ENCODE measurements at places on chromosomes 1 and 21.
A peak's percentile ranks its signal among the peaks of the same experiment; 100 is the strongest.

- H3K4me1 ChIP-seq, result no peaks in the 10 kb centered on the region
- no peaks in the 10 kb centered on the region for H3K36me3 ChIP-seq
- peaks cover 65% of the 10 kb centered on the region for H3K27me3 ChIP-seq
- no peak for DNase-seq
- H3K27ac ChIP-seq, result no peak overlapping the region
These were observed 89.2 kb upstream of the IGSF21 start for GRCh38 chr1:18018366-18018765.

DNA sequence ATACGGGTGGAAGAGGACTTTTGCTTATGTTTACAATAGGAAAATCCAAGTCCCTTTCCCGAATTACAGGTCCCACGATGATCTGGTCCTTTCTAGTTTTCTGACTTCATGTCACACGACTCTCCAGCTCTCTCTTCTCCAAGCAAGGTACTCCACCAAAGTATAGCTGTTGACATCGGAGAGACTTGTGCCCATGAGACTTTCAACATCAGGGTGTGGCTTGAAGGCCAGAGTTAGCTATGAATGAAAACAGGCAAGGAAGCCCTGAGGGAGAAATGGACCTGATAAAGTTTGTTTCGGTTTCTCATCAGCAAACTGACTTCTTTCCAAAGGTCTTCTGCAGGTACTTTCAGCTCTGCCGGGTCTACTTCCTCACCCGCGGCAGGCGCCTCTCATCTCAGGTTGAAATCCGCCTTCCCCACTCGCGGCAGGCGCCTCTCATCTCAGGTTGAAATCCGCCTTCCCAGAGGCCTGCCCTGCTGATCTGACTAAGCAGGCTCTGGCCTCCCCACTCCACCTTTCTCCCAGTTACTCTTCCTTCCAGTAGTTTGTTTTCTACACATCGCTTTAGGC is 2.1 kb upstream of the PER3 start:
- DNase-seq, result no peak
- peaks cover 48% of the 10 kb centered on the region for H3K4me1 ChIP-seq
- peaks cover 48% of the 10 kb centered on the region for H3K36me3 ChIP-seq
- no peaks in the 10 kb centered on the region for H3K27me3 ChIP-seq
- peak overlapping the region; percentile 41 for H3K27ac ChIP-seq
- H3K4me3 ChIP-seq, result no peak overlapping the region

GRCh38 chr1:213327017-213327667 is 276.1 kb downstream of the RPS6KC1 start:
- peaks cover 10% of the 10 kb centered on the region for H3K4me1 ChIP-seq
- no peak overlapping the region for H3K4me3 ChIP-seq
- no peak overlapping the region for H3K27ac ChIP-seq
- DNase-seq, result no peak
- no peaks in the 10 kb centered on the region for H3K27me3 ChIP-seq

DNA sequence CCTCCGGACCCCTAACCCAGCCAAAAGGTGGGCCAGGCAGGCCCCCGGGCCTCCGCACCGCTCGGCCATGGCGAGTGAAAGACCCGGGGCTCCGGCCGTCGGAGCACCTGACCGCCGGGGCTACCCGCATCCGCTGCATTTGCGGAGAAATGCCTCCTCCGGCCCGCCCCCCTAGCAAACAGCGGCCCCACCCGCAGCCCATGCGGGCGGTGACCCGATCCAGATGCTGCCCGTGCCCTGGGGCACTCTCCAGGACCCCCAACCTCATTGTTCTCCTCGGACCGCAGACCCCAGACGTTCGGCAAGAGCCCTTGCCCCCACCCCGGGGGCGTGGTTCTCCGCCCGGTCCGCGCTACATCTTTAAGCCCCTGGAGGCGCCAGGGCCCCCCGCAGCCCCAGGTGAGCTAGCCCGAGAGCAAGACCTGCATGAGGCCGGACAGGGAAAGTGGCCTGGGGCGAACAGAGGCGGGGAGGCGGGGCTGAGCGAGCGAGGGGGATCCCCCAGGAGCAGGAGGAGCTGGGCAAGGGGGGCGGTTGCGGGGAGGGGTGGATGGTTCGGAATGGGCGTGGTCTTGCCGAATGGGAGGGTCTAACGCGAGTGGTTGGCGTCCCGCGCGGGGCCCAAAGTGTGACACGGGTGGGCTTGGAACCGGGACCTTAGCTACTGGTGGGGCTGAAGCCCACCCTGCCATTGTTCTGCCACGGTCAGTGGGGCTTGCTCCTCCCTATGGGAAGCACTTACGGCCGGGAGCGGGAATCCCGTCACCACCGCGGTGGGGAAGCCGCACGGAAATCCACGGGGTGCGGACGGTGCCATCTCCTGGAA is 6.3 kb upstream of the CRYBG2 start:
- H3K27ac ChIP-seq, result no peak overlapping the region
- DNase-seq, result no peak
- H3K36me3 ChIP-seq, result no peaks in the 10 kb centered on the region
- H3K4me3 ChIP-seq, result peak overlapping the region; percentile 39
- peaks cover 53% of the 10 kb centered on the region for H3K27me3 ChIP-seq
- peaks cover 51% of the 10 kb centered on the region for H3K4me1 ChIP-seq

DNA sequence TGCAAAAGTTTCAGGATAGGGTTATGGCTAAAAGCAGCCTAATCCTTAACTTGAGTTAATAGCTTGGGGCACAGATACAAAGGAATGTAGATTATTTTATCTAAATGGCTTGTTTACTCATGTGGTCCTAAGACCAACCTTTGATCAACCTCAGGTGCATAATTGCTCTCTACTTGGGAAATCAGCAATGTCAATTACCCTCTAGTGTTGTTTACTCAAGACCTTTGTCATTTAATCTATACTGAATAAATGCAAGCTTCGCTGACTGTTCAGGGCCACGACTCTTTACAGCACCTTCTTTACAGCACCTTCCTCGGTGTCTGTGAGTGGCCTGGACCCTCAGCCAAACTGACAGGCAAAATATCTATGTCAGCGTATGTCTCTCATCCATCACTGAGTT is 217.5 kb upstream of the MAP1LC3C start:
- no peaks in the 10 kb centered on the region for H3K36me3 ChIP-seq
- no peak overlapping the region for H3K4me3 ChIP-seq
- no peak overlapping the region for H3K27ac ChIP-seq

- H3K4me1 ChIP-seq, result peaks cover 32% of the 10 kb centered on the region
- H3K4me3 ChIP-seq, result no peak overlapping the region
- H3K27ac ChIP-seq, result no peak overlapping the region
These were observed 22.2 kb downstream of the C1orf21 start for GRCh38 chr1:184409011-184409410.

GRCh38 chr21:36915014-36915695 is 51.3 kb downstream of the HLCS start:
- H3K4me3 ChIP-seq, result no peak overlapping the region
- no peak for DNase-seq
- H3K4me1 ChIP-seq, result peaks cover 8% of the 10 kb centered on the region
- H3K27me3 ChIP-seq, result no peaks in the 10 kb centered on the region

DNA sequence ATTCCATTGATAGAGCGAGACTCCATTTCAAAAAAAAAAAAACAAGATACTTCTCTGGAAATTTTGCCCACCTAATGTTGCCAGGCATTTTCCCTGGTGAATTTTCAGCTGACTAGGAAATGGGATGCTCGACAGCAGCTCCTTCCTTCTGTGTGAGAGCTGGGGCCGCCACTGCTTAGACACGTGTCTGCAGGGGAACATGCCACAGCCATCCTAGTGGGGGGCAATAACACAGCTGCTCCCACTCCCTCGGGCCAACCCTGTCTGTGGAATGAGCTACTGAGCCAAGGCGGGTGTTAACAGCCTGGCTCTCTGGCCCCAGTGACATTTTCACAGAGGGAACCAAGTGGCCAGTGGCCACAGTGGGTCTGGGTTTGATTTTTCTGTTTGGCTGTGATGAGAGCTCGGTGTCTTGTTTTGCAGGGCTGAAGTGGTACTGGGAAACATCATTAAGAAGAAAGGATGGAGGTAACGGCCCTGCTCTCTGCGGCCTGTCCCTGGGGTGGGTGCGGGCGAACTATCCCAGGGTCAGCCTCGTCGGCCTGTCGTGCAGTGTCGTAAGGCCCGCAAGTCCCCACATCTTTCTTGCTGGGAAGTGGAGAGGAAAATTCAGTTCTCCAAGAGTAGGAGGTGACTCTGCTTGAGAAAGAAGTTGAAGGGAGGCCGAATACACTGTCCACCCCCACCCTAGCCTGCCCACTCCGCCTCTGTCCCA is 39.2 kb downstream of the KCNAB2 start:
- no peak overlapping the region for H3K27ac ChIP-seq
- peaks cover 22% of the 10 kb centered on the region for H3K4me1 ChIP-seq
- no peak overlapping the region for H3K4me3 ChIP-seq
- H3K27me3 ChIP-seq, result no peaks in the 10 kb centered on the region
- no peaks in the 10 kb centered on the region for H3K36me3 ChIP-seq

DNA sequence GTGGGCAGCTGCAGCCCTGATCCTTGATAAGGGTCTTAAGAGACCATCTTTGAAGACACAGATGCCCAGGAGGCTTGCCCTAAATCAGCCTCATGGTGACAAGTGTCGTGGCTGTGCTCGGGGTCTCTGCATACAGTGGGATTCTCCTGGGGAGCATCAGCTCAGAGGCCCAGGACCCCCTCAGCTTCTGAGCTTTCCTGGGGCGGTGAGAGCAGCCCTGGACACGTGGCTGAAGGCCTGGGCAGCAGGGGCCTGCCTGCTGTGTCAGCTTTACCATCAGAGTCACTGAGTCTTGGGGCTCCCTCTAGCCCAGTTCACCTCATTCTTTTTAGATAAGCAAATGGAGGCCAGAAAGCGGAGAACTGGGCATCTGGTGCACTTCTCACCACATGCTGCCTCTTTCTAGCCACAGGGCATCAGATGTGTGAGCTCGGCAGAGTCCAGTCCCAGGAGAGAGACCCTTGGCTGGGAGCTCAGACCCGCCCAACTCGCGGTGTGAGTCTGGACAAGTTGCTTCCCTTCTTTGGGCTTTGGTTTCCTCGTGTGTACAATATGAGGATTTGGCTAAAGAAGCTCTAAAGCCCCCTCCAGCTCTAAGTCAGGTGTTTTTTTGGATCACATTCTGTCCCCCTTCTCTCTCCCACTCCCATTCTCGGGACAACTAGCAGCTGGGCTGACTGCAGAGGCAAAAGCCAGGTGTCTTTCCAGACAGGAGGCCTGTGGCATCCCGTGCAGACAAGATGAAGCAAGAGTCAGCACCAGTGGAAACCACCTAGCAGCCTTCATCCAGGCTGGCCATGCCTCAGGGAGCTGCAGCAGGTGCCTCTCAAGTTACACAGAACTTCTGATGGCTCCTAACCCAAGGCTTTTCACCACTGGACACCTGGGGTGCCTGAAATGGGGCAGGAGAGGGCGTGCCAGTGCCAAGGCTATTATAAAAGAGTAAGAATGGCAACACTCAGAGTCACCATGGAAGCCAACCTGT is 119.1 kb downstream of the KCNN3 start:
- H3K4me3 ChIP-seq, result no peak overlapping the region
- no peak for DNase-seq
- peaks cover 9% of the 10 kb centered on the region for H3K27me3 ChIP-seq
- H3K36me3 ChIP-seq, result no peaks in the 10 kb centered on the region

- no peaks in the 10 kb centered on the region for H3K27me3 ChIP-seq
- H3K4me3 ChIP-seq, result peak overlapping the region; percentile 60
- peak; percentile 95 for DNase-seq
- H3K36me3 ChIP-seq, result peaks cover 10% of the 10 kb centered on the region
These were observed 812 bp downstream of the NBPF1 start for GRCh38 chr1:16612332-16613172.

DNA sequence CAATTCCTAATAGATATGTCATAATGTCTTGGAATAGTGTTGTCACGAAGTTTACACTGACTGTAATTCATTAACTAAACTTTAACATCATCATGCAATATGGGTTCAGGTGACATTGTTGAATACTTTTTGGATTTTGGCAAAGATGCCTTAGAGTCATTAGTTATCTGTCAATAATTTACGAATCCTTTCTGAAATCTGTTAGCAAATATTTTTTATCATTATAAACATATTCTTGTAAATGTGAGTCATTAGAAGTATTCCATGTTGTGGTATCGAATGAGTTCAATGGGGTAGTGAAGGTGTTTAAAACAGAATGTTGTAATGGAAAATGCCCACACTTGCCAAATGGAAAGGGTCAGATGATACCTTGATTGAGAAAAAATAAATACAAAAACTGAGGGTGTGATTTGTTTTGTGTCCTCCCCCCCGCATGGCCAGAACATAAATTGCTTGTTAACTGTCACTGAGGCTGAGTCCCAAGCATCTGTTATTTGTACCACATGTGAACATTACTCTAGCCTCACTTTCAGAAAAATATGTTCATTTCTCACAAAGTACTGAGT is 5.2 kb upstream of the NR5A2 start:
- H3K27me3 ChIP-seq, result peaks cover 21% of the 10 kb centered on the region
- no peak overlapping the region for H3K27ac ChIP-seq
- no peaks in the 10 kb centered on the region for H3K36me3 ChIP-seq
- no peak overlapping the region for H3K4me3 ChIP-seq
- no peaks in the 10 kb centered on the region for H3K4me1 ChIP-seq
- DNase-seq, result no peak

DNA sequence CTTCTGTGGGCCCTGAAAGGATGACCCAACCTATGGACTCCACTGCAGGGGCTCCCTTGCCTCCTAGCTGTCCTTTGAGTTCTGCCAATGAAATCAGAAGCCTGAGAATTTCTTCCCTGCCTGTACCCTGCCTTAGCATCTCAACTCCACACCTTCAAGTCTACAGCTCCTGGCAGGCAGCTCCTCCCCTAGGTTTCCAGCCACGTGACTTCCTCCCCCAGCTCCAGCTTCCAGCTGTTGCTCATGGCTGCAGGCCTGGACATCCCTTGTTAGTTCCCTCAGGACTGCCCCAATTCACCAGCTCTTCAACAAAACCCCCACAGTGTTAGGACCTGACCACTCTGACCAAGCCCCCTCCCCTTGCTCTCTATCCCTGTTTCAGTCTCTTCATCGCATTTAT is 2.4 kb downstream of the RCAN1 start:
- H3K27ac ChIP-seq, result no peak overlapping the region
- H3K27me3 ChIP-seq, result no peaks in the 10 kb centered on the region
- no peak overlapping the region for H3K4me3 ChIP-seq
- H3K4me1 ChIP-seq, result peaks cover 28% of the 10 kb centered on the region

DNA sequence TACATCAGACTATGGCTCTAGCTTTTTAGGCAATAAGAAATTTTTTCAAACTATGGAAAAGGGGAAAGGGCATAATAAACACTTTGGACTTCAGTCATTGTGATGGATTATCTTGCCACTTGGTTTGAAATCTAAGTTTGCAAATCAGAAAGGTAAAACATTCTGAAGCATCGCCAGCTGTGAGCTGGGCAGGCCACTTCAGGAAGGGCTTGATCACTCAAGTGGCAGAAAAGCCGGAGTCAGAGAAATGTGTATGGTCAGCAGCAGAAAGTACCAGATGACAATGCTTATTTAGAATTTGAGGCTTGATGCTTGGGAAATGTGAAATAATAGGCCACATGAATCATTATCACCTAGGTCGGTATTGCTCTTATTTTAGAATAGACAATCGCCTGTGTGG is 79.7 kb downstream of the ZNF648 start:
- no peak overlapping the region for H3K4me3 ChIP-seq
- no peaks in the 10 kb centered on the region for H3K4me1 ChIP-seq
- H3K27ac ChIP-seq, result no peak overlapping the region
- no peaks in the 10 kb centered on the region for H3K27me3 ChIP-seq
- H3K36me3 ChIP-seq, result no peaks in the 10 kb centered on the region
- DNase-seq, result no peak
